ENCODE measurements at places on chromosomes 1 and 21. TPM values are rescaled to one million over a fixed set of nuclear protein-coding genes. Genes with fewer than 3 reads are reported as not detected.

RIMKLA gene
- polyA plus RNA-seq = 0.30 TPM

AJAP1 gene
- under 0.01 TPM for polyA plus RNA-seq

BSND gene
- not detected for polyA plus RNA-seq

BMP8A gene
- polyA plus RNA-seq = not detected

- DNase-seq = no peak
Measured at GRCh38 chr1:89563957-89564604, 39.5 kb downstream of the LRRC8B start.

DNA sequence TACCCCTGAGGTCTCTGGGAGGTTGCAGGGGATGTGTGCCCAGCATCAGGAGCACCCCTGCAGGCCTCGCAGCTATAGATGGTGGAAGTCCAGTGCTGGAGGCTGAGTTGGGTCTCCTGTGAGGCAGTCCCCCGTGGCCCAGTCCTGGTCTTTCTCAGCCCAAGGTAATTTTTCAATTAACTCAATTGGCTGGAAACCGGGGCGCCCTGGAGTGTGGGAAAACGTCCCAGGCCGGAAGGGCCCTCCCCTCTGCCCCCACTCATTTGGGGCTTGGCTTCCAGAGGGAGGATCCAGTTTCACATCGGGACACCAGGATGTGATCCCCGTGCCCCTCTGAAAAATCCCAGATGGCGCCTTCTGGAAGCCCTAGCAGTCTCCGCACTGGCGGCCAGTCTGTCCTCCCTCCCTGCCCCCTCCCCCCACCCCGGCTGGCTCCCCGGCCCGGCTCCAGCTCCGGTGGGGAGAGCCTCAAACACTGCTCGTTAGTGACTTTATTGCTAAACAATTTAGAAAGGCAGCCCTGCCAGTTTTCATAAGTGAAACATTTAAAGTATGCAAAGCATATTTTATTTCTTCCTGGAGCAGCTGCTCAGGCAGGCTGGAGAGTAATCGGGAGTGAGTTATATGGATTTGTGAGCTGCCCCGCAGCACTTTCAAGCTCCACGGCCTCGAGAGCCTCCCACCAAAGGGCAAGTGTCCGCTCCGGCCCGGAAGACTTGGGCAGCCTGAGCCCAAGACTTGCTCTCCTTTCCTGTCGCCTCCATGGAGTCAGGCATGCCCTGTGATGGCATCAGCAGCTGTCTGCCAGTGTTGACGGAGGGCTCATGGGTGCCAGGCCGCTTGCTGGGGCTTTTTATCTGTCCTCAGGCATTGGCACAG, 208.2 kb upstream of the TMEM51 start:
- peak; percentile 60 for DNase-seq

- peak; percentile 62 for DNase-seq
Measured at GRCh38 chr21:36422279-36423098, 37.3 kb downstream of the CHAF1B start.

GRCh38 chr1:203395751-203396150, 44.8 kb upstream of the FMOD start:
- DNase-seq = no peak

DNA sequence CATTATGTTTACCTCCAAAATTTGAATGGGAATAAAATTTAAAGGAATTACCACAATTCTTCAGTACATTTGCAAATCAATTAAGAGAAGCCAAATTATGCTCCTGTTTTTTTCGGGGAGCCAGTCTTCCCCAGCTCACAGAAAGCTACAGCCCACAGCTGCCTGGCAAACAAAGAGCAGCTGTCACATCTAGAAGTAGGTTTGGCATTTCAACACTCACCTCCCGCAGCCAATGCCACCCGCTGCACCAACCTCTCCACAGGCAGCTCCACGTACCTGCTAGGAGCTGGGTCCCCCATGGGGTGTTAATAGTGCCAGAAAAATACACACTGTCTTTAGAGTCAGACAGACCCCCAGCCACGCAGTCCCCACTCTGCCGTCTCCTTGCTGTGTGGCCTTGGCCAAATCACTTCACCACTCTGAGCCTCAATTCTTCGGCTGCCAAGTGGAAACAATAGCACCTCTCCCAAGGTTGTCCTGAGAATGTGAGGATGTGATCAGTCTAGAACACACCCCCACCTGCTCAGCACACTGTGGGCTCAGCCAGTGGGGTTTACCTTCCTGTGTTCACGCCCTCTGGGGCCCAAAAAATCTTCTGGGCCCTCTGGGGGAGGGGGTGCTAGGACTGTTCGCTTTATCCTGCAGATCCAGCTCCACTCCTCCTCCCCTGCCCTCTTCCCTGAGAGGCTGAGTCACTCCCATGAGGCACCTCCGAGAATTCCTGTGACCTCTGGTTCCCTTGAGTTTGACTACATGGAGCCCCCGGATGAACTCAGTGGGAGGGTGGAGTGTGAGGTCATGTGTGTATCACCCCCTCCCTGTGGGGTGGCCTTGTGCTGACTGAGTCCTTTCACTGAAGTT, 204.3 kb upstream of the GRIK3 start:
- DNase-seq = no peak

- DNase-seq = no peak
Measured at GRCh38 chr1:167628741-167629515, 1.1 kb upstream of the RCSD1 start.

GRCh38 chr1:185694081-185694480, 40.1 kb upstream of the HMCN1 start:
- no peak for DNase-seq

Data from psoas muscle (tissue), 8 donors.